ENCODE measurements at places on chromosomes 5 and 9.

- DNase-seq: no peak
These were observed 30.0 kb upstream of the RNF130 start for GRCh38 chr5:180101451-180102105.

DNA sequence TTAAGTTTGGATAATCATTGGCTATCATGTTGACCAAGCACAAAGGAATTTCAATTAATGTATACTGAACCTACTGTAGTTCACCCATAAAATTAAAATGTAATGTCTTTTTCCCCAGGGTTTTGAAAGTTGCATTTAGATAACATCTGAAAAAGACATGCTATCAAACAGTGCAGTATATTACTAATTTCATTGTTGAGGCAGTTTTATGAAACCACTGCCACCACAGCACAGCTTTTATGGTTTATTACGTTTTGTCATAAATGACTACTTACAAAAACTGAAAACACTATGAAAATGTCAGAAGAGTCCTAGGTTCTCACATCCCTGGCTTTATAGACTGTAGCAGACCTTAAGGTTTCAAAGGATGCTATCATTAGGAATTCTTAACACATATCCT is 32.0 kb upstream of the HAPLN1 start:
- no peak for DNase-seq

- no peak for DNase-seq
These were observed 18.6 kb downstream of the CD74 start for GRCh38 chr5:150394131-150394530.

GRCh38 chr5:139486201-139486600 is 3.6 kb upstream of the STING1 start:
- no peak for DNase-seq

DNA sequence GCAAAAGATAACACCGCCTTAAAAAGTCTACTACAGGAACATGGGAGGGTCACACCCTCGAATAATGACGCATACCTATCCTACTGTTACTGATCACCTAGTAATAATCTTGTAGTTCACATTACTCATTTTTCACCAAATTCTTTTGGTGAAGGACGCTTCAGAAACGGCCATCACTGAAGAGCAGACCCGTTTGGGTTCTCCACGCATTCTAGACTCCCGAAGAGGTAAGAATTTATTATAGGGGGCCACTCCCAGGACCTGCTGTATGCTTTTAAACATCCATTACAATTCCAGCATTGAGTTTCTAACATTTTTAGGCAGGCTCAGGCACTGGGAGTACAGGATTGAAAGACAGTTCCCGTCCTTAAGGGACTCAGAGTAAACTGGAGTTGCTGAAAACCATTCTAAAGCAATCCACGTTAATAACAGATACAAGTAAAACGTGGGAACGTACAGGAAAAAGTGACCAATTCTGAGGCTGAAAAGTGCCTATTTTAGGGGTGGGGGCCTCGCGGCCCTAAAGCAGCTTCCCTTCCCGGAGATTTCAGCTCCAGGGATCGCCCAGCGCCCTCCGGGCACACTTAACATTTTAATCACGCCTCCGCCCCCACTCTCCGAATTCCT is at the start of gene FER:
TSS of gene FER (plus strand) at position 124 of the 627 bp plus-strand sequence. CDS start 50,286 bp downstream, outside the sequence.
- DNase-seq: no peak

- DNase-seq: no peak
These were observed 559.8 kb downstream of the PRDM9 start for GRCh38 chr5:24067208-24067607.

DNA sequence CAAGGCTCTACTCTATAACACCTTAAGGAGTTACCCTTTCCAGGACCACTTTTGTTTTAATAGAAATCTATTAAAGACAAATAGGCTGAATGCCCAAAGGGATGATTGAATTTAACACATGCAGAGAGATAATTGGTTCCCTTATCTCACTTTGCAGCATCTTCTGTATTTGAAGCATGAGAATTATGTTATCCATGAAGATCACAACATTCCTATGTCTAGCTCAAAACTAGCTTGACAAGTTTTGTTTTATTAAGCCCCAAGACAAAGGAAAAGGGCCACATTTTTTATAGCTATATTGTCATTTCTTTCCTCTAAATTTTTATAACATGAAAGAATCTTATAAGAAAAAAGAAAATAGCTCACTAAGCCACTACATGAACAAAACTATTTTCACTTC is 57.9 kb upstream of the FTMT start:
- no peak for DNase-seq

DNA sequence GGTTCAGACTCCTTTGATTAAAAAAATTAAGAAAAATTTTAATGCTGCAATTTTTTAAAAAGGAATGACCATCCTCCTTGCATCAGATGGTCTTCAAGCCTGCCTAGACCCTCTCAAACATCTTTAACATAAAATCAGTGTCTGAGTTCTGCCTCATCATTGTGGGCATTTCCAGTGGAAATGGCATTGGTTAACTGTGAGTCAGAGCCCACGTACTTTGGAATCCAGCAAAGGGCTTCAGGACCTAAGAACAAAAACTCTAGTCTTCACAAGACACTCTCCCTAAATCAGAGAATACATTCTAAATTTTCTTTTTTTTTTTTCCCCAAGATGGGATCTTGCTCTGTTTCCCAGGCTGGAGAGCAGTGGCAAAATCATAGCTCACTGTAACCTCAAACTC is 9.4 kb upstream of the C5orf15 start:
- no peak for DNase-seq

GRCh38 chr5:108557686-108558085 is 175.8 kb upstream of the FBXL17 start:
- DNase-seq: no peak

GRCh38 chr5:135206862-135207261 is 172.8 kb upstream of the PITX1 start:
- DNase-seq: no peak

GRCh38 chr9:134707731-134708671 is 66.4 kb downstream of the COL5A1 start:
- DNase-seq: no peak

GRCh38 chr5:35608881-35609779 is 8.5 kb upstream of the SPEF2 start:
- DNase-seq: no peak

DNA sequence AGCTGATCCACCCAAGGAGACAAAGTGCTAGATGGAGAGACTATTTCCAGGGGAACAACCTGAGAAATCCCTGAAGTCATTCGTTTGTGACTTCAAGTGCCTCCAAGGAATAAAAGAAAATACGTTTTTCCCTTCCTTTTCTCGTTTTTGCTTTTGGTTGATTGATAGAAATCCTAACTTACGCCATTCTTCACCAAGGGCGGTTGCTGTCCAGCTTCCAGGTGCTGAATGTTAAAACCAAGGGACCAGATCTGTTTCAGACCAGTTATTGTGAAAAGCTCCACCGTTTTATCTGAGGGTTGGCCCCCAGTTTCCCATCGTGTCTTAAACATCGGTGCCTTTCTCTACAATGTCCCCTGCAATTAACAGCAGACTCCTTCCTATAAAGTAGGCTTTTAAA is 600.7 kb upstream of the SGCD start:
- DNase-seq: no peak

DNA sequence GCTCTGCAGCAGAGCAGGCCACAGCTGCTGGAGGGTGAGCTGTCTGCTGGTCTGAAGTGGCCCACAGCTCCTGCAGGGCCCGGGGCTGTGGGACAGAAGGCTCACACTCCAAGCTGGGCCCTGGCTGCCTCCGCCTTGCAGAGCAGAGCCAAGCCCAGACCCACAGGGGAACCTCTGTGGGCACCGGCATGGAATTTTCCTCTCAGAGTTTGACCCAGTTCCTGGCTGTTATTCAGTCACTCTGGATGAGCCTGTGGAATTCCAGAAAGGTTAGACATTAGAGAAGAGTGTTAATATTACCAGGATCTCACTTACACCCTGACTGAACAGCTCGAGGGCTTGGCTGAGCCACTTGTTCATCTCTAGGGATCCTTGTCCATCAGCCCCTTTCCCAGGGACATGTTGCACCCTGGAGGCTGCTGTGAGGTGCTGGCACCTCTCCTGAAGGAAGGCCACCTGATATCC is 17.5 kb downstream of the IL9 start:
- DNase-seq: no peak

GRCh38 chr5:67187006-67187715 is 9.4 kb downstream of the CD180 start:
- DNase-seq: no peak

DNA sequence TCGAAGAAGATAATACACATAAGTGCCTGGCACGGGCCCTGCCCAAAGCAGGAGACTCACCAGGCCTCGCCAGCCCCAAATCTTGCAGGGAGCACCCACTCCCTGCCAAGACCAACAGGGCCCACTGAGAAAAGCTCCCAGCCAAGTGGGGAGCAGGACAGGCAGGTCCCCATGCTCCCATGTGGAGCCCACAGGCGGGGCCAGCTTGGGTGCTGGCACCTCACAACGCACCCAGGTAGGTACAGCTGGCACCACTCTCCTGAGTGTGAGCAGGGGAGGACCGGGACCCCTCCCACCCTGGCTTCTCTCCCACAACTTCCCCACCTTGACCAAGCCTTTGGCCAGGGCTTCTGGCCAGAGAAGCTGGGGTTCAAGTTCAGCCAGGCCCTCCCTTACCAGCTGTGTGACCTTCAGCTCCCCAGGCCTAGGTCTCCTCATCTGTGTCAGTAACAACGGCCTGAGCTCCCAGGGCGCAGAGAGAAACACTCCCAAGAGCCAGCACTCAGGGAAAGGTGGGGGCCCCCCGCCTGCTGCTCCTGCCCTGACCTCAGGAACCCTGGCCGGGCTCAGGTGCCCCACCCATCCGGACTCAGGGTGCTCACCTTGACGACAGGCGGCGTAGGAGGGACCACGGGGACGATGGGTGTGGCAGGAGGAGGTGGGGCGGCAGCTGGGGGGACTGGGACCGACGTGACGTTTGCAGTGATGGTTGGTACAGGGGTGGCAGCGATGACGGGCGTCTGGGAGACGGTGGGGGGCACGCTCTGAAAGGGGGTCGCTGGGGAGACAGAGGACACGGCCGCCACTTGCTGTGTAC is 17.8 kb downstream of the BRD3 start:
- DNase-seq: no peak

DNA sequence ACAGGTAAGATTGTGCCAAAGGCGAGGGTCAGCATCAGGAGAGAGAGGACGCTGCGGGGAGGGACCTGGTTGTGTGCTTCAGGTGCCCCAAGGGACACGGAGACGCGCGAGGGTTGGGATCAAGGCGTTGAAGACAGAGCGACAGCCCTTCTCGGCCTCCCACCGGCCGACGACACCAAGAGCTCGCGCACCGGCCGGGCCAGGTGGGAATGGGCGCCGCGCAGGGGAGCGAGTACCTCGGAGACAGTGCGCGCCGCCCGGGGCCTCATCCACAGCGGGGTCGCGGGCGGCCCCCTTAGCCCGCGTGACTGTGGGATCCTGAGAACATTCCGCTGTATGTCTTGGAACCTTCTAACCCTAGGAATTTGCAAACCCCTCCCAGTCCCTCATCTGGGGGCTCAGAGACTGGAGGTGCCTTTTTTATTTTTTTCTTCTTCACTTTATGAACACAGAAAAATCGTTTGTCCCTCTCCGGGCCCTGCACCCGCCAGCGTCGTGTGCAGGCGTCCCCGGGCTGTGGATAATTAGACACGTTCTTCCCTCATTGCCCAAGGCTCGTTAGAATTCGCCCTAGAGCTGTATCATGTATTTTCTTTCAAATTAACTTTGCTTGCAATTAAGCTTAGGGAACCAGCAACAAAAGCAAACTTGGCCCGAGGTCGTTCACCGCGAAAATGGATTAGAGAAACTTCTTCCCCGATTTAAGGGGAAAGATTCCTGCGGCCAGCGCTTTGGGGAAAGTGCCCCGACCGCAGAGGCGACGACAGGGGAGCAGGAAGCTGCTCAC is 4.8 kb downstream of the FOXE1 start:
- no peak for DNase-seq

- no peak for DNase-seq
These were observed 906.3 kb upstream of the DMAC1 start for GRCh38 chr9:8705861-8706260.

DNA sequence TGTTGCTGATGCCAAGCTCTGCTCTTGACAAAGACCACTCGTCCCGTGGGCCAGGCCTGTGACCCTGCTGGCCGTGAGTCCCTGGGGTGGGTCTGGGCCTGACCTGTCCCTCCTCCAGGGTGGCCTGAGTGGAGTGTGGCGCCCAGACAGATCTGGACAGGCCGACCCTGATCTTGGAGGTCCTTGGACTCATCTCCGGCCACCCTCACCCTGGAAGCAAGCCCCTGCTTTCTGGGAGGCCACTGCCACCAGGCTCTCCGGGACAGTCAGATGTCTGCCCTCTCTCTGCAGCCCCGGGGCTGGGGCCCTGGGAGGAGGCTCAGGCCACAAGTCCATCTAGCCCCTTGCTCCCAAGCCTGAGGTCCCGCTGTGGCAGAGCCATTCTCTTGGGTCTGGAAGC is 31.2 kb upstream of the TMEM250 start:
- no peak for DNase-seq

- DNase-seq: no peak
These were observed 41.9 kb downstream of the TEK start for GRCh38 chr9:27150746-27151406.

DNA sequence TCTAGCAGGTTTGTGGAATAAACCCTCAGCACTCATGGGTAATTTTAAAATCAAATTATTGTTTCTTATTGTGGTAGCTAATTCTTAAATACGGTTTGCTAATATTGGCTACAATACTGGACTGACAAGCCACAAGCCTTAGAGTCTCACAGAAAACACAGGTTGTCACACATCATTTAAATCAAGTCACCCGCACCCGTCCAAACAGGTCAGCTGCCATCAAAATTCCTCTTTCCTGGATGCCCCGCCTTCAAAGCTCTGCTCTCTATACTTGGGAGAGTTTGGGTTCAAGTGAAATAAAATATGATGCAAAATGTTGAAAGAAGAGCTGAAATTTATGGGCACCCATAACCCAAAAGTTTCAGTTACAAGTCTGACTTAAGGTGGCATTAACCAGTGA is 12.3 kb upstream of the SUSD1 start:
- no peak for DNase-seq

DNA sequence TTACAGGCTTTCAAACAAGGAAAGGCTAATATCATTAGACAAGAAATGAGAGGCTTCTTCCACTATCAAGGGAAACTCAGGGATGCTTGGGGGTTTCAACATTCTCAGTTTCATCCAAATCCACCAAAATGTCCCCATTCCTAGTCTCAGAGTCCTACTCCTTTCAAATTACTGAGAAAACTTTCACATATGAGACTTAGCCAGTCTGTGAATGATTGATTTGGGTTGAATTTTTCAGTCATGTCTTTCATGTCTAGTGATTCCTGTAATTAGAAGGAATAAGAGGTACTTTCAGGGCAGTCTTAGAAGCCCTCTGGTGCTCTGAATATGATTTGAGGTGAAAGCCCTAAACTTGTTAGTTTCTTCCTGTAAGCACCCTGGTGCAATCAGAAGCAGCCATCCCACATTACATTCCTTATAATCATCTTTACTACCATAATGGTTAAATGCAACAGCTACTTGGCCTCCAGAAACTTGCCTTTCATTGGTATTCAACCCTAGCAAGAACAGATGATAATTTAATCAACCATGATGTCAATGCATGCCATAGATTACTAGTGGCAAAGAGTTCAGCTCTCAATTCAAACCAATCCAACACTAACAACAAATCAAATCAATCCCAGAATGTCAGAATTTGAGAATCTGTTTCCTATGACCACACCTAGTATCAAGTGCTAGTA is 50.7 kb upstream of the RIC1 start:
- no peak for DNase-seq

- no peak for DNase-seq
These were observed 12.9 kb downstream of the TCF7 start for GRCh38 chr5:134127376-134127861.

GRCh38 chr5:2166306-2166978 is 283.7 kb upstream of the IRX4 start:
- DNase-seq: no peak

All from cortex of kidney (tissue), 1 donor.